ENCODE measurements at places on chromosomes 16 and 17.

GRCh38 chr17:4492721-4493561 is 5.7 kb upstream of the SPNS2 start:
- DNase-seq = peak; percentile 39

GRCh38 chr16:78628461-78629045 is 529.1 kb downstream of the WWOX start:
- DNase-seq = no peak

DNA sequence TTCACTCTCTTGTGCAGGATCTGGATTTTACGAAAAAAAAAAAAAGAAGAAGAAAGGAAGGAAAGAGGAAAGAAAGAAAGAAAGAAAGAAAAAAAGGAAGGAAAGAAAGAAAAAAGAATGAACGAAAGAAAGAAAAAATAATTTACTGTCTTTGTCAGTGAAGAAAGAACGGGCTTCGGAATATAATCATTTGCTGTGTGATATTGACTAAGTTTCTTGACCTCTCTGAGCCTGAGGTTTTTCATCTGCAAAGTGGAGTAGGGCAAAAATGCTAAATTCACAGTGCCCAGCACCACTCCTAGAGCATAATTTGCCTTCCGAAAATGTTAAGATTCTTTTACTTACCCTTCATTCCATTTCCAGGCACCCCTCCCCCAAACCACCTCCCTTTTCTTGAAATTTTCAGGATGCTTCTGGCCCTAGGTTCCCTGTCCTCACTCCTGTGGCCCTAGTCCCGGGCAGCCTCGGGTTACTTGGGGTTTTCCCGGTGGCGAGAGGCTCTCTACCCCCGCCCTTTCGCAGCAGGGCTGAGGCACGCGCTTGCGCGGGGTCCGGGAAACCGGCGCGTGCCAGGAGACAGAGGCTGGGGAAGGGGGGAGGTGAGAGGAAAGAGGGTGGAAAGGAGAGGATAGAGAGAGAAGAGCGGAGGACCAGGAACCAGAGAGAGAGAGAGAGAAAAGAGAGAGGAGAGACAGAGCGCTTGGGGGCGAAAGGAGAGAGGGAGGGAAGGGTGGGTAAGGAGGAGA is at the start of gene CNTNAP1:
CNTNAP1 (plus strand) TSS at position 556 of the 746 bp plus-strand sequence. CDS start 299 bp downstream, outside the sequence.
- no peak for DNase-seq

GRCh38 chr17:60947100-60947499 is 269.4 kb downstream of the BCAS3 start:
- no peak for DNase-seq

DNA sequence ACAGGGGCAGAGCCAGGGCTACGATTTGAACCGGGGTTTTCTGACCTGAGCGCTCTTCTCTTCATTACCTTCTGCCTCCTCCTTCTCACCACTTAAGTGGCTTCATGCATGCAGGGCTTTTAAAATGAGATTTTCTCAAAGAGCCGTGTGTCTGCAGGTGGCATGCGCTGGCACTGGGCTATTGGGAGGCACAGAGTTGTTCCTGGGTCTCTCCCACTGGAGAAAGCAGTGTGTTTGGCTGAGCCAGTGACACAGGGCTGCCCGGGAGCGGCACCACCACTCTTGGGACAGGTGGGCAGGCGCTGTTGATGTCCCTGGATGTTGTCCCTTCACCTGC is 218.8 kb upstream of the CHMP6 start:
- no peak for DNase-seq

DNA sequence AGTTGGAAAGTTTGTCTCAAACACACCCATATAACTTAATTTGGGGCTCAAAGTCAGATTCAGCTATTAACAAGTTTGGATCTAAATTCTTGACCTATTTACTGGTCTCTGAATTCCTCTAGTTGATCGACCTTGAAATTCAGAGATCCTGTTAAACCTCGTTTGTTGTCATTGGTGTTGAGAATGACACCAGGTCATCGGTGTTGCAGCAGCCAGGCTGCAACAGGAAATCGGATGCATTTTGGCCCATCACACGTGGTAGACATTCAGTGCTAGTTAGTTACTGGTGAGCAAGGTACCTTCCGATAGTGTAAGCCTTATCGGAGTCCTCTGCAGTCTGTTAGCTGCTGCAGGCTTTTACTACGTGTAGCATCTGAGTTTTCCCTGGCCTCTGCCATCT is 82.3 kb downstream of the WWP2 start:
- DNase-seq = no peak

DNA sequence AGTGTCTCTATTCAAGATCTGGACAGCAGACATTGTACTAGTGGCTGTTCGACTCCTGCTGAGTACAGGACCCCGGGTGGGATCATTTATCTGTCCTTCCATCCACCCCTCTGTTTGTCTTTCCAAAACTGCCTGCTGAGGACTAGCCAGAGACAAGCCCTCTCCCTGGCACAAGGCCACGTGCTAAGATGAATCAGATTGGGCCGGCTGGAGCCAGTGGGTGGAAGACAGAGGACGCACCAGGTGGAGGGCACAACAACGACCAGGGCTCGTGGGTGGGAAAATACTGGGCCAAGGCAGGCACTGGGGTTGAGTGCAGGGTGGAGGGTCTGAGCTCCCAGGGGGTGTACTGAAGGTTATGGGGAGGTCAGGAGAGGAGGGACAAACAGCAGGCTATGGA is 1.4 kb upstream of the CA7 start:
- no peak for DNase-seq

GRCh38 chr17:40536295-40537171 is 28.7 kb downstream of the CCR7 start:
- no peak for DNase-seq

- no peak for DNase-seq
These were observed 7.5 kb downstream of the CCDC40 start for GRCh38 chr17:80043963-80044362.

DNA sequence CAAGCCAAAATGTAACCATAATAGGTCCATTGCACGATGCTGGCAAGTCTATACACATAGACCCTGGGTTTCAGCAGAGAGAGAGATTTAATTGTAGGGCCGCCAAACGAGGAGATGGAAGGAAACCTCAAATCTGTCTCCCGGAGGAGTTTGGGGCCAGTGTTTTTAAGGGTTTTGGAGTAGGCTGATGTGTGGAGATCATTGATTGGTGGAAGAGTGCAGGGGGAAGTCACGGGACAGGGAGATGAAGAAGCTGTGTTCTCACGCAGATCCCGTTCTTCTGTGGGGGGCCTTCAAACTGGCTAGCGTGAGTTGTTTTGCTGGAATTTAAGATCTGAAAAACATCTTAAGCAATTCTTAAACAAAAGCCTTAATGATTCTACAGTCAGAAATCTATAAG is 84.8 kb downstream of the KATNIP start:
- DNase-seq = no peak

DNA sequence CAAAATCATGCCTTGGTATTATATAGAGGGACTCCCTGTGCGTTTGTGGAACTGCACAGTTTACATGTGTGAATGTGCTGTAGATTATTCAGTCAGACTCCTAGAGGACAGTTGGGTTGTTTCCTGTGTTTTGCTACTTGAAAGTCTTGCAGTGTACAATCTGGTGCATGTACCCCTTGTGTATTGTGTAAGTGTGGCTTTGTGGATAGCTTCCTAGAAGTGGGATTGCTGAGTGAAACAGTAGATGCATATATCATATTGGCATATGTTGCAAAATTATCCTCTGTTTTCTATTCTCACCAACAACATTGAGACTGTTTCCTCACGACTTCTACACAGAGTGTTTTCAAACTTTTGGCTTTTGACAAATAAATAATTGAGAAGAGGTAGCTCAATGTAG is 263.7 kb downstream of the MAP2K6 start:
- DNase-seq = no peak

DNA sequence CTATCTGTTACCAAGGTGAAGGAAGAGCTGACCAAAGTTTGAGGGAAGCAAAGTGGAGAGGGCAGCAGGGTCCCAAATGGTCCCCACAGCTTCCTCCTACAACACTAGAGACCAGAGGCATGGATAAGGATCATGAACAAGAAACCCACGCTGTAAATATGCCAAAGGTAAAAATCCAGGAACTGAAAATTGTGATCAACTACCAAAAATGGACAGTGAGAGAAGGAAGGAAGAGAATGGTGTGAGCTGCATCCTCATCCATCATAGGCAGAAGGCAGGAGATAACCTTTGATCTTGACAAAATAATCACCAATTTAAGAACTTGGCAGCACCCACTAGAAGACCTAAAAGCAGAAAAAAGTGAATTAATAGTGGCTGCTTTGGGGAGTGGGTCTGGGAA is 66.2 kb downstream of the CYTH1 start:
- no peak for DNase-seq

All from naive thymus-derived CD8-positive, alpha-beta T cell (primary cell).